ENCODE measurements at places on chromosomes 13 and 19. TPM values are rescaled to one million over a fixed set of nuclear protein-coding genes. Genes with fewer than 3 reads are reported as not detected.

RASIP1 gene
- 1.3 TPM for total RNA-seq

SHC2 gene
- 0.39 TPM for total RNA-seq

SLC10A2 gene
- not detected for total RNA-seq

RDH13 gene
- 9.1 TPM for total RNA-seq

ADM5 gene
- 0.32 TPM for total RNA-seq

KLF5 gene
- total RNA-seq, result 6.3 TPM

TBXA2R gene
- total RNA-seq, result 4.7 TPM

PLIN4 gene
- 0.11 TPM for total RNA-seq

KLK6 gene
- not detected for total RNA-seq

KIR3DL2 gene
- not detected for total RNA-seq

KLC3 gene
- 0.11 TPM for total RNA-seq

FXYD3 gene
- total RNA-seq, result not detected

SBK3 gene
- total RNA-seq, result 0.11 TPM

SKA3 gene
- 20.2 TPM for total RNA-seq

RFXAP gene
- 4.3 TPM for total RNA-seq

MEF2B gene
- 0.26 TPM for total RNA-seq

EPS8L1 gene
- 0.26 TPM for total RNA-seq

OR7G1 gene
- total RNA-seq, result not detected

KIR2DL3 gene
- not detected for total RNA-seq

STARD13 gene
- total RNA-seq, result 34.5 TPM

AP1M2 gene
- total RNA-seq, result not detected

FCAR gene
- not detected for total RNA-seq

HIPK4 gene
- 0.39 TPM for total RNA-seq

IGFL3 gene
- total RNA-seq, result not detected

LIM2 gene
- total RNA-seq, result not detected

OLFM2 gene
- total RNA-seq, result 2.5 TPM

ZNF701 gene
- total RNA-seq, result 13.3 TPM

SYNGR4 gene
- total RNA-seq, result not detected

F2RL3 gene
- not detected for total RNA-seq

PLIN5 gene
- total RNA-seq, result not detected

IPO5 gene
- 206 TPM for total RNA-seq
